ENCODE measurements at places on chromosomes 2 and 18.

DNA sequence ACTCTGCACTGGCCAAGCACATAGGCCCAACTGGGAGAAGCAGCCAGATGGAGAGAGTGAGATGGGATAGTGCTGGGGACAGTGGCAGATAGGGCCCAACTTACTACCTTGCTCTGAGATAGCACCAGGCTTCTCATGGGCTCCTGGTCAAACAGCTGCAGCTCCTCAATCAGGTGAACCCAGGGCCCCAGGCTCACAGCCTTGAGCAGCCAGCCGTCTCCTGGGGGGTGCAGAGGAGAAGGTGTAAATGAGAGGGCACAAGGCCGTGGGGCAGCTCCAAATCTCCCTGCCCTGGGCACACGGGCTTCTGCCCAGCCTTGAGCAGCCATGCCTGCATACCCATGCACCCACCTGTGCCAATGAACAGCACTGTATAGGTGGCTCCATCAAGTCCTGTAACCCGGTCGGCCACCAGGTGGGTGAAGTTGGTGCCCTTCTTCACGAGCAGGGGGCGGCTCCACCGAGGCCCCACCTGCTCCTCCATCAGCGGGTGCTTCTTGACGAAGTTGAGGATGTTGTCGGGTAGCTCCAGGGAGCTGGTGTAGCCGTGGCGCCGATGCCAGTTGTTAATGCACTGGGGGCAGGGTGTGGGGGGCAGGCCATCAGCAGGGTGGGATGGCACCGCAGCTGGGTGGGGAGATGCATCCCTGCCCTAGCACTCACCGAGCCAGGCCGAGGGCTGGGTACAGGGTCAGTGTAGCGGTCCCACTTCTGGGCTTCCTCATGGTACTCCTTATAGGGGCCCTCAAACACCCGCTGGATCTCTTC, 5.9 kb upstream of the ANKRD39 start:
- DNase-seq, result no peak

GRCh38 chr2:129069875-129070594, 751.4 kb upstream of the HS6ST1 start:
- no peak for DNase-seq

DNA sequence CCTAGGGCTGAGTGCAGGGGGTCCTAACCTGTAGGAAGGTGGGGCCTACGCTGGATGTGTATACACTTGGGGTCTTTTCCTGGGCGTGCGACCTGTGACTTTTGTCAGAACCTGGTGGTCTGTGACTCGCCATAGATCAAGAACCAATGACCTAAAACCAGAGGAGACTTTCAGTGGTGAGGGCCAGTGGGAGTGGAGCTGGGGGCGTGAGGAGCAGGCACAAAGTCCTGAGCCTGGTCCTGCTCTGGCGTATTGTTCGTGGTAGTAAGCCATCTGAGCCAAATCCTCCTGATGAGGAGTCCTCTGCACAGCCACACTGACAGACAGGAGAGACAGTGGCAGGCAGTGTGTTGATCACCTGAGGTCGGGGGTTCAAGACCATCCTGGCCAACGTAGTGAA, 8.9 kb downstream of the INPP4A start:
- no peak for DNase-seq

DNA sequence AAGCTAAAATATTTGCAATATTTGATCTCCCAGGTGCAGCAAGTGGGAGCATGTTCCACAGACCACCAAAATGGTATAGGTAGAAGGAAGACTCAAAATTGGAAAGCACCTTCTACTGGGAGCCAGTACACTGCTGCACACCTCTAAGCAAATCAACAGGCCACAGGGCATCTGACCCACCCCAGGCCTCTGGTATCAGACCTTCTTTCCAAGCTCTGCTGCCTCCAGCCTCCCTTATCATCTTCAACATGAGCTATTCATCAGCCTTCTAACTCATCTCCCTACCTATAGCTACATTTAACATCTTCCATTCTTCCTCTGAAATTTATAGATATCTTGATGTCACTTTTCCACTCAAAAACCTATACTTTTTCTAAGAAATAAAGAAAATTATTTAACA, 294.8 kb downstream of the ZEB2 start:
- no peak for DNase-seq

DNA sequence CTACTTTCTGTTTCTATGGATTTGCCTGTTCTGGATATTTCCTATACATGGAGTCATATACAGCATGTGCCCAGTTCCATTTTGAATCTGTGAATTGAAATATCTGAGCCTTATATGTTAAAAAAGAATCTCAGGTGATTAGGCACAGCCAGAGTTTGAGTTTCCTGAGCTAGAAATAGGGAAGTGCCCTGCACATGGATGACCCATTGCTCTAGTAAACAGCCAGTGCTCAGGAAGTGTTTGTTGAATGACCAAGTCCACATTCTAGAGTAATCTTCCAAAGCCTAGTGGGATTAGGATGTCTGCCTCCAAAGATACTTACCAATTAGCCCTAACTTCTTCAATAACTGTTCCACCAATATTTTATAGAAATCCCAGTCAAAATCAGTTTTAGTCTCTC, 165.8 kb downstream of the SETBP1 start:
- DNase-seq, result no peak

DNA sequence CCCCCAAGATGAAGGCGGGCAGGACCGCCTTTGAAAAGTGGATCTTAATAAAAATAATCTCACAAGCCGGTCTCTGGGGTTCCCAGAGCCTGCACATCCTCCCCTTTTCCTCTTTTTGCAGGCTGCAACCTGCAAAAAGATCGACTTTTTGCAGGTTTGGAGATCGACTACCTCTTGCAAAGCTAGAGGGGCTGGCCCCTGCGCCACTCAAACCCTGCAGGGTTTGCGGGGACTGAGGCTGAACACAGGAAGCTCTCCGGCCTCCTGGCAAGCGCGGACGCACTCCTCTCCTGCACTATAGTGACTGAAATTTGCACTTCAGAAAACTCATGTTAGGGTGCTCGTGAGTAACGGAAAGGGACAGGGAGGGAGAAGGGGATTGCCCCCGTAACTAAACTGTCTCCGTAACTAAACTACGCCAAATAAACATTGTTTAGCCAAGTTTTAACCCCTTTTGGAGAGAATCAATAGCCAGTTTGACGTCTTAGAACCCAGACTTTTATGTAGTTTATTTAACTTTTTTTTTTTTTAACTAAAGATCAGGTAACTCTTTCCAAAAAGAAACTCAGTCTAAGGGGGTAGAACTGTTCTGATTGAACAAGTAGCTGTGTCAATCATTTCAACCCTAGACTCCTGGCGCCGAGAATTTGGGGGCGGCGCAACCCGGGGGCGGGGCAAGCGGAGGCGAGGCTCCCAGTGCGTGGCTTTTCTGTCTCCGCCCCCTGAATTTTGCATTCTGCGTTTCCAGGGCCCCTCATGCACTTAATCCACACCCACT, 2.5 kb downstream of the IGFBP5 start:
- DNase-seq, result peak; percentile 66

DNA sequence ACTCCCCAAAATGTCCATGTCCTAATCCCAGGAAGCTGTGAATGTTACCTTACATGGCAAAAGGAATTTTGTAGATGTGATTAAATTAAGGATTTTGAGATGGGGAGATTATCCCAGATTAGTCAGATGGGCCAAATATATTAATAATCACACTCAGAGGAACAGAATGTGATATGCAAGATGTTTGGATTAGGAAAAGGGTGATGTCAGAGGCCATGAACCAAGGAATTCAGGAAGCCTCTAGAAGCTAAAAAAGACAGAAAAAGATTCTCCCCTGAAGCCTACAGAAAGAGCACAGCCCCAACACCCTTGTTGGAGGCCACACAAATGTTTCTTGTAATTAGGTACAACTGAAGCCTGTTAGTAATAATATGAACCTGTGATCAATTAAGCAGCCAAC, 13.1 kb downstream of the TMEM131 start:
- DNase-seq, result no peak

DNA sequence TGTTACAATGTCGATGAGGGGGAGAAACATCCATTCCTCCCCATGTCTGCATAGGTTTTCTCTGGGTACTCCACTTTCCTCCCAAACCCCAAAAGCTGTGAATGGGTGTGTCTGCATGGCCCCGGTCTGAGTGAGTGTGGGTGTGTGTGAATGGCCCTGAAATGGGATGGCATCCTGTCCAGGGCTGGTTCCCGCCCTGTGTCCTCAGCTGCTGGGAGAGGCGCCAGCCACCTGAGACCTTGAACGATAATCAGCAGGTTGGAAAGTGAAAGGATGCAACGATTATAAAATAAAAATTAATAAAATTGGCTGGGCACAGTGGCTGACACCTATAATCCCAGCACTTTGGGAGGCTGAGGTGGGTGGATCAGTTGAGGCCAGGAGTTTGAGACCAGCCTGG, 69.2 kb downstream of the NPPC start:
- DNase-seq, result no peak

DNA sequence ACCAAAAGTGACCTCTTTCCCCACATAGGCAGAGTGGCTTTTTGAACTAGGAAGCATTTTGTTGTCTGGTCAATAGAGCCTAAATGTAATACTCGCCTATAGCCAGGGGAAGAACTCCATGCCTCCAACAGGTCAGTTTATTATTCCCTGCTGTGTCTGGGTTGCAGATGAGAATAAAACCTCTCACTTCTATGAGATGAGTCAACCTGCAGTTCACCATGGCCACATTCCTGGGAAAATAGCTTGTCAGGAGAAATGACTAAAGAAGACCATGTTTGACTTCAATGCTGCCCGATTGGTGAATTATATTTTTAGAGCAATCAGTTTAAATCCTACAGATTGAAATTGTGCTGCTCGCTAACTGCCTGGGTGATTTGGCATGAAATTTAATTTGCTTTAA, 46.7 kb upstream of the LRRTM1 start:
- DNase-seq, result no peak

GRCh38 chr18:32321826-32322225, 132.0 kb downstream of the MEP1B start:
- DNase-seq, result no peak

DNA sequence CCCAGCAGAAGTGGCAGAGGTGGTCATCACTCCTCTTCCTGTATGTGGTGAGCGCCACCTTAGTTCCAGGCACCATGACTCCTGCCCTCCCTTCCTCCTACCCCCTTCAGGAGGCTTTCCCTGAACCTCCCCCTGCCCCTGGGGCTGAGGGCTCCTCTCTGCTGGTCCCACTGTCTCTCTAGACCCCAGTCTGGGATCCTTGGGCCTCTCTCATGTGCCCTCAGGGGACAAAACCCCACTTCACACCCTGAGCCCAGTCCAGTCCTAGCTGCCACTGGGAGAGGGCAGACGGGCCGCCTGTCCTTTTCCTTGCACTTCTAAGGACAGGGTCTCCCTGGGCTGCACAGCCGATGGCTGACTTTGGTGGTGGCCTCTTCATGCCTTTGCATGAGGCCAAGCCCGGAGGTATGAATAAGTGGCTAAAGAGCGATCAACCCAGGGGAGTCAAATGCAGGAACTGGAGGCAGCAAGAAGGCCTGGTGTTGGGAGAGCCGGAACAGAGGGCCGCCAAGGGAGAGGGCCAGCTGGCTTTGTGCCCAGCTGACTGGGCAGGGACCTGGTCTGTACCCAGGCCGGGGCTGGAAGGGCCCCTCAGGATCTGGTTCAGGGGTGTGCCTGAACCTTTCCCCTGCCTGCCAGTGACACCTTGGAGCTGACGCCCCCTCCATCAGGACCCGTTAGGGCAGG, 29.5 kb downstream of the GLI2 start:
- no peak for DNase-seq

DNA sequence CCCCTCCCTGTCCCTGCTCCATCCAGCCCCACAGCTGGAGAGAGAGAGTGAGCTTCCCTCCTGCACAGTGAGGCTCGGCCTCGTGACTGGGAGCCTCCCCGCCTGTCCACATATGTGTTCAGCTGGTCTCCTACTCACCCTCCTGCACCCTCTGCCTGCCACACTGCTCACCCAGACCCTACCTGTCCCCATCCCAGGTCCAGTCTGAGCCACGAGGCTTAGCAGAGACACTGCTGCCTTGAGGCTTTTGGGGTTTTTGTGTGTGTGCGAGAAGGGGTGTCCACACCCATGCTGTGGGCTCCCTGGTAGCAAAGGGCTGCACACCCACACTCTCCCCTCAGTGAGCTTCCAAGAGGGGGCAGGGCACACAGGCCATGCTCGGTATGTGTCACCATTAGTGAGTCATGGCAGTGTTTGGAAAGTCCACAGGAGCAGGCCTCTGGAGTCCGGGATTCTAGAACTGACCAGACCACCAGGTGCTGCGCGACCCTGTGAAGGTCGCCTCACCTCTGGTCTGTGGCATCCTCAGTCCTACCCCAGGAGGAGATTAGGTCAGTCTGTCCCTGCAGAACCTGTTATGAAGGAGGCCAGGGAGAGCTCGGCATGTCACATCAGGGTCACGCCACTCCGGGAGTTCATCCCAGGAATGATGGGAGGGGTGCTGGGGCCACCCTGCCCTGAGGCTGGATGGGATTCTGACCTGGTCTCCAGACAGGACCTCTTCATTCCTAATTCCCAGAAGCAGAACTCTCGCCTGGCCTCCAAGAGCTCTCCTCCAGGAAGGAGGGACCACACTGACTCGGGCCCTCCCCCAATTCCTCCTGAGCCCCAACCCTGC, 39.9 kb upstream of the SMAD7 start:
- no peak for DNase-seq

- no peak for DNase-seq
Observed at GRCh38 chr2:65030476-65031332, 25.5 kb upstream of the CEP68 start.
